ENCODE measurements at places on chromosomes 5 and 9. TPM values are rescaled to one million over a fixed set of nuclear protein-coding genes. Genes with fewer than 3 reads are reported as not detected.

- no peak overlapping the region for H3K4me3 ChIP-seq
- no peak overlapping the region for H3K27ac ChIP-seq
- H3K27me3 ChIP-seq: no peaks in the 10 kb centered on the region
- H3K4me1 ChIP-seq: peaks cover 38% of the 10 kb centered on the region
- no peaks in the 10 kb centered on the region for H3K36me3 ChIP-seq
Observed at GRCh38 chr9:88742905-88743304, 207.9 kb downstream of the NXNL2 start.

DNA sequence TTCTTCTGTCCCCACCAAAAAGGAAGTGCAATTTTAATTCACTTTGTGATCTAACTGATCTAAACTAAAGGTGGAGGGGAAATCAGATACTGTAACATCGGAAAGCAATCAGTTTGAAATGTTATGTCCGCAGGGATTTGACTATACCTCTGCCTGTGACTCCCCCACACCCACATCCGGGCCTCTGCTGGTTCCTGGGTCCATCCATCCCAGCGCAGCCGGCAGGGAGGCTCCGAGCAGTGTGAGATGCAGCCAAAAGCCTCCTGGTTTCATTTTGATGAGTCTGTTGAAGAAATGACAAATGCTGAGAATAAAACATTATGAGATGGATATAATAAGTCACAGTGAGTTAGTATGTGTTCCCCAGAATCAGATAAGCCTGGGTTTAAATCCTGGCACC is 8.6 kb downstream of the FSTL4 start:
- H3K4me3 ChIP-seq: no peak overlapping the region
- no peaks in the 10 kb centered on the region for H3K36me3 ChIP-seq
- peaks cover 39% of the 10 kb centered on the region for H3K27me3 ChIP-seq
- no peak overlapping the region for H3K27ac ChIP-seq

GRCh38 chr5:3301306-3301705 is 294.3 kb upstream of the IRX1 start:
- no peak overlapping the region for H3K27ac ChIP-seq
- DNase-seq: no peak
- no peaks in the 10 kb centered on the region for H3K36me3 ChIP-seq
- H3K27me3 ChIP-seq: no peaks in the 10 kb centered on the region
- H3K4me1 ChIP-seq: no peaks in the 10 kb centered on the region

GRCh38 chr9:15287309-15287708 is 19.7 kb downstream of the TTC39B start:
- H3K36me3 ChIP-seq: no peaks in the 10 kb centered on the region
- DNase-seq: no peak
- no peaks in the 10 kb centered on the region for H3K27me3 ChIP-seq
- H3K4me3 ChIP-seq: no peak overlapping the region

DNA sequence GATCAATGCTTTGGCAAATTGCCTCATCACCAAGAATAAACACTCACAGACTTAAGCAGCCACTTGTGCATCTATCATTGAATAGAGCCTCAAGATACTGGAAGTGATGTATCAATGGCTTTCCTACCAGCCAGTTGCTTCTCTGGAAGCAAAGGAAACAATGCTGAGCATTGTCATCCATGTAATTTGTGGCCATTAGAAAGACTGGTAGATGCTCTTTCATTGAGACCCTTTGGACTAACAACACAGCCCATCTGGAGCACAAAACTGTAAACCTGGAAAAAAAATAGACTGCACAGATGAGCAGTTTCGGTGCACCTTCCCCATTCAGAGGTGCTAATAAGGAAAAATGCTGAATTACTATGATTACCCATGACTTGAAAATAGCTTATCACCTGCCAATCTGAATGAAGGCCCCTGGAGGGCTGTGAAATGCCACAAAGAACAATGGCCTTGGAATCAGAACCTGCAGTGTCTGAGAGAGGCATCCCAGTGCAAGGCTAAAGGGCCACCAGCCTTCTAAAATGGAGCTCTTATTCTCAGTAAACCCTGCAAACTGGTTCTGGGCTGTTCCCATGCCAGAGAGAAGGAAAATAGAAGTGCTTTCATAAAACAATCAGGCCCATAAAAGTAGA is 127.5 kb downstream of the RFK start:
- H3K27ac ChIP-seq: no peak overlapping the region
- no peak for DNase-seq
- H3K4me1 ChIP-seq: 0 out of 2 replicates have a peak, but pooled peaks cover 3% of the 10 kb centered on the region
- no peaks in the 10 kb centered on the region for H3K36me3 ChIP-seq

DNA sequence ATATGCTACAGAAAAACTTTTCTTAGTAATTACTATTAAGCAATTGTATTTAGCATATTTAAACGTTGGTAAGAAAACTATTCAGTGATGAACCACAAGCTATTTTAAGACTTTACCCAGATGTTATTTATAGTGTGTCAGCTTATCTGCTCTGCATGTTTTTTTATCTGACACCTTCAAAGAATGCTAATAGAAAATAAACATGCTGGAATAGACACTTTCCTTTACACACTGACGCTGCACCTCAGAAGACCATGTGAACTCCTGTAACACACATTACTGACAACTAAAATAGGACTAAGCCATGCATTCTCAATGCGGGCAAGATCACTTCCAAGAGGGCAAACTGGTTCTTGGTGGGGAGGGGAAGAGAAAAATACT is 38.3 kb downstream of the FNIP1 start:
- peaks cover 20% of the 10 kb centered on the region for H3K4me1 ChIP-seq
- no peak overlapping the region for H3K4me3 ChIP-seq
- DNase-seq: no peak

DNA sequence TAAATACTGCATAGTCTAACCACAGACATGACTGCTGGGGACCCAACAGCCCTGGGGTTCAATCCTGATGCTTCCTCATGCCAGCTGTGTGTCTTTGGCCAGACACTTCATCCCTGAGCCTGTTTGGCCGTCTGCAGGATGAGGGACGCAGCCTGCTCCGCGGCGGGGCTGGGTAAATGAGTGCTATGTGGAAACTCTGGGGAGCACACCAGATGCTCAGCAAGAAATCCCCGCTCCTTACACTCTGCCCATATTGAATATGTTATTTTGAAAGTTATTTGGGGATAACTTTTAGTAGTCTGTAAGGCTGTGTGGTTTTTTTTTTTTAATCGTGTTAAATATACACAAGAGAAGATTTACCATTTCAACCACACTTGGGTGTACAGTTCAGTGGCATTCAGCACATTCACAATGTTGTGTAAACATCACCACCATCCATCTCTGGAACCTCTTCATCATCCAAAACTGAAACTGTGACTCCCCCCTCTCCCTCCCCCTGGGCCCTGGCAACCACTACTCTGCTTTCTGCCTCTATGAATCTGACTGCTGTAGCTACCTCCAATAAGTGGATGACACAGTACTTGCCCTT is 42.7 kb downstream of the SH3PXD2B start:
- peaks cover 45% of the 10 kb centered on the region for H3K4me1 ChIP-seq
- peak overlapping the region; percentile 0 for H3K27ac ChIP-seq
- H3K36me3 ChIP-seq: peaks cover 29% of the 10 kb centered on the region
- no peak overlapping the region for H3K4me3 ChIP-seq

DNA sequence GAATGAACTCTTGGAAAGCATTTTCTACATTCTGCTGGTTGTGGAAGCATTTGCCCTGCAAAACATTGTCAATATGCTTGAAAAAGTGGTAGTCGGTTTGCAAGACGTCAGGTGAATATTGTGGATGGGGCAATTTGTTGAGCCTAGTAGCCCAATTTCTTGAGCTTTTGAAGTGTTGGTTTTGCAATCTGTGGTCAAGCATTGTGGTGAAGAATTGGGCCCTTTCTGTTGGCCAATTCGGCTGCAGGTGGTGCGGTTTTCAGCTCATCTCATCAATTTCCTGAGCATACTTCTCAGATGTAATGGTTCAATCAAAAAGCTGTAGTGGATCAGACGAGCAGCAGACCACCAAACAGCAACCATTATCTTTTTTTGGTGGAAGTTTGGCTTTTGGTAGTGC is 426.8 kb upstream of the CDH9 start:
- H3K4me1 ChIP-seq: no peaks in the 10 kb centered on the region
- DNase-seq: no peak
- H3K36me3 ChIP-seq: no peaks in the 10 kb centered on the region
- H3K27ac ChIP-seq: no peak overlapping the region

- no peak overlapping the region for H3K27ac ChIP-seq
- H3K4me1 ChIP-seq: no peaks in the 10 kb centered on the region
- H3K4me3 ChIP-seq: no peak overlapping the region
- H3K27me3 ChIP-seq: no peaks in the 10 kb centered on the region
Observed at GRCh38 chr9:110320651-110321445, 16.8 kb downstream of the TXNDC8 start.

- no peaks in the 10 kb centered on the region for H3K36me3 ChIP-seq
- H3K27ac ChIP-seq: no peak overlapping the region
- no peak overlapping the region for H3K4me3 ChIP-seq
- no peaks in the 10 kb centered on the region for H3K4me1 ChIP-seq
- H3K27me3 ChIP-seq: no peaks in the 10 kb centered on the region
Observed at GRCh38 chr5:93635991-93636390, 53.0 kb downstream of the NR2F1 start.

DNA sequence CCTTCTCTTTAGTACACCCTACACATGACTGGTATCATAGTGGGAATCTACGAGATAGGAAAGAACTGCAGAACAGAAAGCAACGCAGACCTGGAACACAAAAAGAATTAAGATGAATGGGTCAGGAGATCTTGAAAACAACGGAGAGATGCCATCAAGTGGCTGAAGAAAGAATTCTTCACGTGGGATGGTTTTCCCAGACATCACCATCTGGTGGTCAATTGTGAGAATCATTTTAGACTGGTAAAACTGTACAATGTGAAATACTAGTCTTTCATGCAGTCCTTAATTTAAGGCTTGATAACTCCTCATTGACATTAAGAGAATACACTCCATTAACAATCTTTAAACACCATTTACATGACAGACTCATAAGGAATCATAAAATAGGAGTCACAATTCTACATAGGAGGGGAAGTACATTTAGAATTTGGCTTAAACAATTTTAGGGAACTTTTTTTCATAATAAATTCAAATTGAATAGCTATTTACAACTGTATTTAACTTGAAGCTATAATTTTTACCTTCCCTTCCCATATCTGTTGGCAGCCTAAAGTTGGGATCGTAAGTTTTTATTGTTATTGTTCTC is 128.4 kb upstream of the TRPM3 start:
- no peak for DNase-seq
- H3K27me3 ChIP-seq: no peaks in the 10 kb centered on the region
- H3K4me3 ChIP-seq: no peak overlapping the region
- no peak overlapping the region for H3K27ac ChIP-seq

KCNV2 gene
- total RNA-seq: not detected

ZBTB5 gene
- 13.7 TPM for total RNA-seq

CERCAM gene
- 29.9 TPM for total RNA-seq
